ENCODE measurements at places on chromosomes 13 and 19. TPM values are rescaled to one million over a fixed set of nuclear protein-coding genes. Genes with fewer than 3 reads are reported as not detected.

Gene FCER2
- total RNA-seq: 1.4 TPM

- DNase-seq: no peak
- peaks cover 100% of the 10 kb centered on the region for H3K4me1 ChIP-seq
- H3K27ac ChIP-seq: peak overlapping the region; percentile 99
- no peaks in the 10 kb centered on the region for H3K27me3 ChIP-seq
Observed at GRCh38 chr19:13056052-13056660, 46.5 kb downstream of the LYL1 start.

- DNase-seq: no peak
- H3K4me1 ChIP-seq: no peaks in the 10 kb centered on the region
- no peaks in the 10 kb centered on the region for H3K36me3 ChIP-seq
- no peak overlapping the region for H3K4me3 ChIP-seq
- no peaks in the 10 kb centered on the region for H3K27me3 ChIP-seq
Observed at GRCh38 chr13:23960566-23961156, 63.4 kb upstream of the C1QTNF9B start.

GRCh38 chr19:44754750-44755080 is 6.2 kb downstream of the BCL3 start:
- H3K4me3 ChIP-seq: peak overlapping the region; percentile 82
- no peaks in the 10 kb centered on the region for H3K27me3 ChIP-seq
- H3K36me3 ChIP-seq: peaks cover 8% of the 10 kb centered on the region
- no peak for DNase-seq

DNA sequence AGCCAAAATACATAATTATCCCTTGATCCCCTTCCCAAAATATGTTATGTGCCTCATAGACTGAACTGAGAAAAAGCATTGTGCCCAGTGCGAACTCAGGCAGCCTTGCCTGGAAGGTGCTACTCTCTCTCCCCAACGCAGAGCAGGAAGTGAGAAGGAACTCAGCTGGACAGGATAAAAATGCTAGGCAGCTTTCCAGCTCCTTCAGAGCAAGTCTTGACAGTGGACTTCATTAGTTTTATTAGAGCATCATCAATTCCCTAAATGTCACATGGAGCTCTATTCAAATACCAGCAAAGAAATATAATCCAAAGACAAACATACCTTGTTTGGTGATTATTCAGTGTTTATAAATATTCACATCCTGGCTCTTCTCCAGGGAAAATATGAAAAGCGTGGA is 202.4 kb downstream of the RFC3 start:
- DNase-seq: no peak
- H3K36me3 ChIP-seq: no peaks in the 10 kb centered on the region
- no peak overlapping the region for H3K27ac ChIP-seq

Data from thoracic aorta (tissue), 2 donors.